AG20443 (cell line): ENCODE measurements at places on chromosomes 12 and 14.

DNA sequence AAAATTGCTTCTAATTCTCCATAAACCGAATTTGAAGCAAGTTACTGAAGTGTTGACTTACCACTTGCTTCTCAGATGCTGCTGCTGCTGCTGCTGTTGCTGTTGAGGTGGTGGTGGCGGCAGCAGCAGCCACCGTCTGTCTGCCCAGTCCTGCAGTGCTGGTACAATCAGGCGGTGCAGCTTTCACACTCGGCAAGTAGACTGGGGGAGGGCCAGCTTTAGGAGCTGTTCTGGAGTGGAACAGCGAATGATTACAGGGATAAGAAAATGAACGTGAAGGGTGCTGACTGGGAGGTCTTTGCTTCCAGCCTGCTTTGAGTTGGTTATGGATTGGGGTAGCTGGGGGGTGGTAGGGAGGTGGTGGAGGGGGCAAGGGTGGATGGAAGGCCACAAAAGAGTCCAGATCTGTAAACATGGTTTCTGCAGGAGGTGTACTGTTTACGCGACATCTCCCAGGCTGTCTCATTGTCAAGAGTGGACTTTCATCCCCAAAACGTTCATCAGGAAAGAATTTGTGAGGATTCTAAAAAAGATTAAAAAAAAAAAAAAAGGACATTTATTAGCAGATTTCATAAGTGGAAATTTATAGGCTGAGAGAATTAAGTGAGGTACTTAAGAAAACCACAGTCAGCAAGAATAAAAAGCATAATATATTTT lies 38.8 kb downstream of the UBR7 start:
- DNase-seq: no peak

GRCh38 chr14:39154594-39155189 lies 15.4 kb downstream of the TRAPPC6B start:
- DNase-seq: no peak

GRCh38 chr14:105392131-105393090 lies 5.9 kb upstream of the TEX22 start:
- no peak for DNase-seq

DNA sequence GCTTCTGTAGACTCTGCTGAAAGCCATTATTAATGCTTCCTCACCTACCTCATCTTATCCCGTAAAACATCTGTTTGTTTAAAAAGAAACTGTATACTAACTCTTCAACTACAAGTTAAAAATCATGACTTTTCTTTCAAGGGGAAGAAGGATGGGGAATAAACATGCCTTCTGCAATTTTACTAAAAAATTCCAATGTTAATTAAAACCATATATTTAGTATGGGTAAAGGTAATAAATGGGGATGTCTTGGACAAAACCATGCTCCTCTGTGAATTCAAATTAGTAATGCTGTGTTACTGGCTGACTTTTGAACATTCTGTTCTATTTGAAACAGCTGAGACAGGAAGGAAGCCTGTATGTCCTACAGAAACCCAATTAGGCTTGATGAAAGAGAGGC lies 311.1 kb upstream of the DIO2 start:
- DNase-seq: no peak

DNA sequence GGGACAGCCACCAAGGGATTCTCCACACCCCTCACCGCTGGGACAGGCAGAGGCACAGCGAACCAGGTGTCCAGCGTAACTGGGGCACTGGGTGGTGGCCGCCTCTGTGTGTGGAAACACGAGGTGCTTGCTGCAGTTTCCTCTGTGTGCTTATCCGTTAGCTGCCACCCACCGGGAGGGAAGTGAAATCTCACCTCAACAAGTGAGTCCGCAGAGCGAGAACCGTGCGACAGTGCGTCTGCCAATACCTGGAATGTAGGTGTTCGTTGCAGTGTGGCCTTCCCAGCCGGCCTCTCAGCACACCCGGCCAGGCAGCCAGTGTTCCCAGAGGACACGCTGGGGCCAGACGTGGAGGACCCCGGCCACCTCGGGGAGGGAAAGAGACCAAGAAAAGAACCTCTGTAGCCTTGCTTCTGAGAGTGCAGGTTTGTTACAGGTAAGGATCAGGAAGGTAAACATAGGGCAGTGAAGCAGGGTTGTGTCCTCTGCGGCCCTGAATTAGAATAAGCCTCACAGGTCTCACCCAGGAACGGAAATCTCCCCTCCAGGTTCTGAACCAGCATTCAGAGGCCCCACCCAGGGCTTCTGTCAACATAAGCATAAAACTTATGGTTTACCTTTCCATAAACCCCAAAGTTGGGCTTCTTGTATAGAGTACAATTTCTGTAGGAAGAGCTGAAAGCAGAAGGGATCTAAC lies 1.5 kb downstream of the BCL2L14 start:
- no peak for DNase-seq

- no peak for DNase-seq
Measured at GRCh38 chr12:66190519-66191370, 1.7 kb downstream of the IRAK3 start.
